Hematopoietic multipotent progenitor cell treated with erythropoietin and hydrocortisone succinate and interleukin-3 and kit ligand, for 17 days (in vitro differentiated cells): ENCODE measurements at places on chromosomes 7 and 10.

- DNase-seq = no peak
Observed at GRCh38 chr7:1914743-1915142, 244.7 kb downstream of the ELFN1 start.

- no peak for DNase-seq
Observed at GRCh38 chr10:12394241-12395033, 45.1 kb downstream of the CAMK1D start.

GRCh38 chr10:128902031-128902710, 564.9 kb upstream of the MGMT start:
- DNase-seq = no peak

- peak; percentile 59 for DNase-seq
Observed at GRCh38 chr10:35195361-35196306, 69.0 kb downstream of the CREM start.

- DNase-seq = no peak
Observed at GRCh38 chr10:127117125-127117524, 79.3 kb downstream of the INSYN2A start.

DNA sequence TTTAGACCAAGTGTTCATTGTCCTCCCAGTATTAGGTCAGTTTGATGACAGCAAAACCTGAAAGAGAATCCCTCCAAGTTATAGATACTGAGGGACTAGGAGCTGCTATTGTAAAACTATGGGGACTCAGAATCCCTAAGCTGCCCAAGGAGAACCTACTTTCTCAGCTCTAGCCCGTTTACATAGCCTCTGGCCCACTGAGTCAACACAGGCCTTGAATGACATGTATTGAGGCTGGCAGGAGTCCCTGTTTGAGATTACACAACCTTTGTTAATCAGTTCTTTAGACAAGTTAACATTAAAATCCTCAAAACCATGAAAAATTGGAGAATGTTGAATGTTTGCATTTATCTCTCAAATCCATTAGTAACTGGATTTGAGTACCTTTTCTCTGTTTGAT, 1079.0 kb downstream of the KCNMA1 start:
- no peak for DNase-seq

- DNase-seq = no peak
Observed at GRCh38 chr10:43407148-43407575, 1.8 kb downstream of the HNRNPF start.

DNA sequence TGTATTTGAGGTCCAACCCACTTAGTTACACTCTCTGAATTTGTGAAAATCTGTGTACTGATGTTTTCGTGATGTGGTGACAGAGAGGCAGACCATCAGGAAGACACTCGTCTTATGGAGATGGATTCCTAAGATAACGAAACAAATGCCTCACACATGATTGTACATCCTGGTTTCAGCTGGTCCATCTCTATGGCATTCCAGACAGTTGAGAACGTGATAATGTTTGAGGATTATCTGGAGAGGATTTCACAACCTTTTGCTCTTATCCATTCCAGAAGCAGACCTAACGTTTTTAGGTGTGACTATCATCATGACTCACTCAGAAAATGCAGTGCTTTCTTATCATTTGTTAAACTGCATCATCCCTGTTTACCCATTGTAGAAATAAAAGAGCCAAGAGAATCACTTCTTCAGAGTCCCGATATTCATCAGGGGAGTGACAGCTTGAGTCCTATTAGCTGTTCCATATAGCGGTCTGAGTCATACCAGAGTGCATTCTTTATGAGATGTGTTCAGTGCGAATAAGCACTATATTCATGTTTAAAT, 74.5 kb downstream of the BMPER start:
- DNase-seq = no peak

DNA sequence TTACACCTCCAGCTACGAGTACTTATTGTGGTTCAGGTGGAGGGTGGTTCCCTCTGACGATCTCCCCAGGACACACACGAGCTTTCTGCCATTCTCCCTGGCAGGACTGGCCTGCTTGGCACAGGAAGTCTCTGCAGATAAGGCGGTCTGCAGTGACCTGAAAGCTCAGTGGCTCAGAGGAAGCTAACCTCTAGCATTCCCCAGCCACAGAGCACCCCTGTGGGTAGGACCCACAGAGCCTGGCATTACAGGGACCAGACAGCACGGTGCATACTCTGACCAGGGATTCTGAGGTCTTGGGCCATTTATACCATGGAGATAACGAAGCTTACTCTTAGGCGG, 1.9 kb upstream of the GPR146 start:
- DNase-seq = peak; percentile 76

DNA sequence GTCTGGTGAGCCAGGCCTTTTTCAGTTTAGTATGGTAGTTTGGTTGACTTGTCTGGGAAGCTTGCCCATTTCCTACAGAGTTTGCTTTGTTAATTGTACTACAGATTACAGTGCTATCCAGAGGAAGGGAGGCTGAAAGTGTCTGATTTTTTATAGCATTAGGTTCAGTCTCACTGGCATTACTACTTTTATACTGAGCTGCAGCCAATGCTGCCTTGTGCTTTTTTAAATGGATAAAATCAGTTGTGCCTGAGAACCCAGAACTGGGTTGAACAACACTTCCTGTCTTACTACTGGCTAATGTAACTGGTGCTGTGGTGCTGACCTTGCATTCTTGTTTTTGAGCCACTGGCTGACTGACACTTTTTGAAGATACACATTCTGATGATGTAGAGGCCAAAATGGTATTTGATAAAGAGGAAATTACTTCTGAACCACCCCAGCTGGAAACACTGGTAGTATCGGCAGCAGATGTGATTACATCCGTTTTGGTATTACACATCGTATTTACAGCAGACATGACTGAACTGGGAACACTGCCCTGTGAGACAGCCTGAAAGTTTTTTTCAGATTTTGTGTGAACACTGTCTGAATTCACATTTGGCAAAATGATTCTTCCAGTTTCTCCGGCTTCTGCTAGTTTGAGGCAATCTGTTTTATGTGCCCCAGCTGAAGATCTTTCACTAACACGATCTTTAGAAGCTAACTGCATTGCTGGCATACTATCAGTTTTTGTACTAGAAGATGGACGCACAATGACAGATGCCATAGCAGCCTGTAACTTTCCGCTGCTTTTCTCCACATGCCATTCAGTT, 74.1 kb downstream of the NRBF2 start:
- no peak for DNase-seq

DNA sequence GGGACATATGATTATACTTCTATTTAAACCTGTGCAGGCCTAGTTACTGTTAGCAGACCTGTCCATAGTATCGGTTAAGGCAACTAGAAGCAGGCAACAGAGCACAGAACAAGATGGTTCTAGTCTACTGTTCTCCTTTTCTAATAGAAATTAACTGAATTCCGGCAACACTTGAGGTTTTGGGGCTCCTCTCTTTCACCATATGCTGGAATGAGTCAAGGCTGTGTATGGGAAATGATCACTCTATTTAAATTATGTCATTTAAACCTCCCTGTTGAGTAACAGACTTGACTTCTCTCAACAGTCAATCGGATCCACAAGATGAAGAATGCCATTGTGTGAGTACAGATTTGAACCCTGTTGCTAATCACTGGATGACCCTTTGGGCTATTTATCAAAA, 6.2 kb upstream of the OTUD1 start:
- no peak for DNase-seq

DNA sequence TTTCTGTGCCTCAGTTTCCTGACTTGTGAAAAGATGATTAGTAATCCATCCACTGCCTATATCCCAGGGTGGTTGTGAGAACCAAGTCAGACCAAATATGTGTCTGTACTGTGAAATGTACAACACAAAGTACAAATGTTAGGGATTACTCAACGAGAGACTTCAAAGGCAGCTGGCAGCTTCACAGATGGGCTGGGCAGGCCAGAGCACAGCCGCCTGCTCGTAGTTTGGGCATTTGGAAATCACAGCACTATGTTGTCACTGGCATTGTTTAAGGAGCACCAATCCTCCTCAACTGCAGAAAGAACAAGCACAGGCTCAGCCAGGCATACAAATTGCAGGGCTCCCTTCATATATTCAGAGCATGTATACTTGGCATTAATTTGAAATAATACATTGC, 64.5 kb upstream of the C10orf90 start:
- DNase-seq = no peak

DNA sequence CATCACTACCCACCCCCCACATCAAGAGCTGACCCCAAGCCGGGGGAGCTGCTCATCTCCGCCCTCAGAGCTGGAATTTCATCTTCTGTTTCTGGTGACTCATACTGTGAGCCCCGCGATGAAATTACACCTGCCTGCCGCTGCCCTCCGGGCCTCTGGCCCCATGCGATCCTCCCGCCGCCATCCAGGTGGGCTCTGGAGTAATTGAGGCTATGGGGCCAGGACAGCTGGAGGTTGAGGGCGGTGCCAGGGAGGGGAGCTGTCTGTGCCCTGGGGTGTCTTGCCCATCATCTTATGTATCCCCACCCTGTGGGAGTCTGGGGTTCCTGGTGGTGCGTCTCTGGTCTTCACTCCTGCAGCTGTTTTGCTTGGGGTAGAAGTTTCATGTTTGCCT, 9.0 kb downstream of the GTF2IRD1 start:
- no peak for DNase-seq

- DNase-seq = peak; percentile 59
Observed at GRCh38 chr10:21732067-21732772, 198.2 kb downstream of the MLLT10 start.

DNA sequence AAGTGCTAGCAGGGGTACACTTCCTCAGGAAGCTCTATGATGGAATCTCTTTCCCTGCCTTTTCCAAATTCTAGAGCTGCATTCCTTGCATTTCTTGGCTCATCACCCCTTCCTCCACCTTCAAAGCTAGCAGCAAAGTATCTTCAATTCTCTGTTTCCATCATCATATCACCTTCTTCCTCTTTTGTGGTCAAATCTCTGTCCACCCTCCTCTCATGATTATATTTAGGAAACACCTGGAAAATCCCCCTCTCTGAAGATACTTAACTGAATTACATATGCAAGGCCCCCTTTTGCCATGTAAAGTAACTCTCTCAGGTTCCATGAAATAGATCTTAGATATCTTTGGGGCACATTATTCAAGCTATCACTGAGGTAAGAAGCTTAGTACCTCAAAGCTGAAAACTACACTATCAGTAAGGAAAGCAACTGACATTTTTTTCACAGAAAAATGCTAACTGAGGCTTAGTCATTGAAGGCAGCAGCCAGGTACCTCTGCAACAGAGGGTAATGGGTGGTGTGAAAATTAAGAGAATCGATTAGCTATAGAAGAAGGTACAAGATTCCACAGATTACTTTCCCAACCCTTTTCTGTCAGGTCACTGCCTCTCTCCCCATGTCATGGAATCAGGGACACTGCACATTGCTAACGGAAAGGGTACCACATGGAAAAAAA, 197.3 kb downstream of the MACC1 start:
- DNase-seq = no peak

DNA sequence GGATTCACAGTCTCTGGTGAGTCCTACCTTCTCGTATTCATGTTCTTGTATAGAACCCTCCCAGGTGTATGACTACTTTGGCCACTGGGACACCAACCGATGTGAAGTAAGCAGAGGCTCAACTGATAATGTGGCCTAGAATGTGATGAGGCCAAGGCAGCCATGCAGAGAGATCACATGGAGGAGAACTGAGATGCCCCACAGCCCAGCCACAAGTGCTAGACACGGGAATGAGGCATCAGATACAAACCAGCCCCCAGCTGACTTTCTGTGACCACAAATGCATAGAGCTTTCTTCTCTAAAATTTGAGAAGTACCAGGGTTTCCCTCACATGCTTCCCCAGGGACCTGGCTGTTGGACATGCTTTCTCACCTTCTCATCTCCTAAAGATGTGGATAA, 375.7 kb downstream of the CCSER2 start:
- DNase-seq = no peak

DNA sequence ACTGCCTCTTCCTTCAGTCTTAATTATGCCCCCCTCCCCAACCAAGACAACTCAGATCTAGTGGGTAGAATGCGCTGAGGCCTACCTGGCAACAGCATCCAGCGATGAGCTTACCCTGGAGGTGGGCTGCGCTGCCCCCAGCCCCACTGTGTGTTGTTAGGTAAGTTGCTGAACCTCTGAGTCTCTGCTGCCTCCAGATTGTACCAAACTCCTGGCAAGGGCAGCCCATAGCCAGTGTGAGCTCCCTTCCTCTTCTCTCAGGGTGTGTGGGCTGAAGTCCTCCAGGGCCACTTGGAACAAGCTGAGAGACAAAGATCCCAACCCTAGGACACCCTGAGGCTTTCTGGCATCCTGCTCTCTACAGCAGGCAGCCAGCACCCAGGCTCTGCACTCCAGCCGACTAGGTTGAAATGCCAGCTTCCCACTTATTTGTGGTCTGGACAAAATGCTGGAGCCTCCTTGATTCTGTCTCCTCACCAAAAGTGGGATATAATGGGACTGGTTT, 135.3 kb downstream of the ARHGAP22 start:
- DNase-seq = no peak

- no peak for DNase-seq
Observed at GRCh38 chr7:135584362-135585353, 26.9 kb downstream of the NUP205 start.
